ENCODE measurements at places on chromosomes 3 and 15.

DNA sequence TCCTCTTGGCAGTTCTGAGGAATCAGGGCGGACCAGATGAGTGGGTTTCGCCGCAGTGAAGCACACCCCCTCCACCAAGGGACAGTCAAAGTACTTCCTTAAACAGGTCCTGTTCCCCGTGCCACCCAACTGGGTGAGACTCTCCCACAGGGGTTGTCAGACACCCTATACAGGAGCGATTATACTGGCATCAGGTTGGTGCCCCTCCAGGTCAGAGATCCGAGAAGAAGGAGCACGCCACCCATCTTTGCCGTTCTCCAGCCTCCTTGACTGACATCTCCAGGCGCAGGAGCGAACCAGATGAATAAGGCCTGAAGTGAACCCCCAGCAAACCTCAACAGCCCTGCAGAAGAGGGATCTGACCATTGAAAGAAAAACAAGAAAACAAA, 108.1 kb upstream of the ZBTB20 start:
- DNase-seq, result no peak

DNA sequence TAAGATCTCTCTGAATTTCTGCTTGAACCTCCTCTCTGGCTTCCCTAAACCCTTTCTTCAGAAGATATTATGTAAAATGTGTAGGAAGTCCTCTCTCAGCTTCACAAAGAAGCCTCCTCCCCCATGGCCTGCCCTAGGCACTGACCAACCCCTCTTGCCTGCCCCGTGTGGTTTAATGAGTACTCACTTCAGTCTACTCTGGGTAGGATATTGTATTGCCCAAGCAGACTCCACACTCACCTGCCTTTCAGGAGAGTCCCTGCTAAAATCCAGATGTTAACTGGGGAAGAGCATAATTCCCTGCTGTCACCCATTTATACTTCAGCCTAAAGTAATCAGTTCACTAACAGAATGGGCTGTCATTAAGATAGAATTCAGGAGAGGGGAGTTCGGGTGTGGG, 2.6 kb upstream of the AGBL1 start:
- no peak for DNase-seq

DNA sequence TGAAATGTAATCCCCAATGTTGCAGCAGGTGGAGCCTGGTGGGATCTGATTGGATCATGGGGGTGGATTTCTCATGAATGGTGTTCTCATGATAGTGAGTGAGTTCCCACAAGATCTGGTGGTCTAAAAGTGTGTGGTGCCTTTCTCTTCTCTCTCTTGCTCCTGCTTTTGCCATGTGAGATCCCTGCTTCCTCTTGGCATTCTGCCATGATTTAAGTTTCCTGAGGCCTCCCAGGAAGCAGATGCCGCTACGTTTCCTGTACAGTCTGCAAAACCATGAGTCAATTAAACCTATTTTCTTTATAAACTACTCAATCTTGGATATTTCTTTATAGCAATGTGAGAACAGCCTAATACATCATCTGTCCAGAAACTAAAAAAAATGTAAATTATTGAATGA, 298.3 kb downstream of the MEX3B start:
- no peak for DNase-seq

GRCh38 chr15:73826711-73827251, 46.6 kb upstream of the TBC1D21 start:
- no peak for DNase-seq

DNA sequence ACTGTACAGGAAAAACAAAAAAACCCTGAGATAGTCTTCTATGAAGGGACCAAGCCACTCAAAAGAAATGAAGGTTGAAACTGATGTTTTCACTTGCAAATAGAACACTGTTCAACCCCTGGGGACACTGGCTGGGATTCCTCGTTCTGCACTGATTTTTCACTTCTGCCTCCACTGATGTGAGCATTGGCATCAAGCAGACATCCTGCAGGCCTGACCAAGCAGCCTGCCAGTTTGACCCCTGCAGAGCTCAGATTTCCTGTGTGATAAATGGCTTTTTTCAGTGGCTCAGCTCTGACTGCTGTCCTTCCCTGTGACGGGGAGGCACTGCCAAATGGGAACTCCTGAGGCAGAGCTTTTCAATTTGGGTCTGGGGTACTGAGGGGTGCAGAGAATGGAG, 50.0 kb downstream of the RASGRP1 start:
- peak; percentile 72 for DNase-seq

- DNase-seq, result peak; percentile 67
Observed at GRCh38 chr3:155352900-155353490, 59.5 kb upstream of the STRIT1 start.

DNA sequence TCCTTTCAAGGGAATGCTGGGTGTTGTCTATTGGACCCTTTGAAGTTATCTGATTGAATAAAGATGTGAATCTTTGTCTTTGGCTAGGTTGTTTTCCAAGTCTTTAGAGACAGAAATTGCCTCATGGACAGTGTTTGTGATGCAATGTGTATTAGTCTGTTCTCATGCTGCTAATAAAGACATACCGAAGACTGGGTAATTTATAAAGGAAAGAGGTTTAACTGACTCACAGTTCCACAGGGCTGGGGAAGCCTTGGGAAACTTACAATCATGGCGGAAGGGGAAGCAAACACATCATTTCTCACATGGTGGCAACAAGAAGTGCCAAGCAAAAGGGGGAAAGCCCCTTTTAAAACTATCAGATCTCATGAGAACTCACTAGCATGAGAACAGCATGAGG, 88.8 kb upstream of the PLXND1 start:
- no peak for DNase-seq

DNA sequence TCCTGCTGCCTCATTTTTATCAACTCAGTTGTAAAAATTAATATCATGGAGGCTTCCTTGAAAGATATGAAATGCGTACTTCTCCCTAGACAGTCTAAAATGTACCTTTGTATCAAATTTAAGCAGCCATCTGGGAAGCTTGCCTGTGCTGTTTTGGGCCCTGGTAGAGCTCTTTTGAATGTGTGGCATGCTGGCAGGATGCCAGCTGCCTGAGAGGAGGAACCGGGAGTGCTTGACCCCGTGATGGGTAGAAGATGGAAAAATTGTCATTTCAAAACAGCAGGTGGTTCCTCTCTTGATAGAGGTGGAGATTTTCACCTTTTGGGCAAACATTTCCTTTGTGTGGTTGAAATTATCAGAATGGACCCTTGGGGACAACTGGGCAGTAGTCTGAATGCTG, 245.3 kb downstream of the RPLP1 start:
- DNase-seq, result no peak

DNA sequence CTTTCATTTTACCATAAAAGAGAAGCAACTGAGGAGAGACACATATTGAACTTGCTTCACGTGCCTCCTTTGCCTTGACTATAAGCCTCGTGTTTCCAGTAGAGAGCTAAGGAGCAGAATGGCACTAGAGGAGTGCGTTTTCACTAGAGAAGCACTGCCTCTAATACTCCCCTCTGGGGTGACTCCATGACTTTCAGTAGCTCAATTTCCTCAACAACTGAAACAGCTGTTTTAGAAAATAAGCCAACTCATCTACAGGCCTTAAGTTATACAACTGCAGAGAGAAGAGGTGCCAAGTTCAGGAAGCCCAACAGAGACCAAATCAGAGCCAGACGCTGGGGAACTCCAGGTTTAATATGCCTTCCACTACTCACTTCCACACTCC, 1.9 kb downstream of the UBP1 start:
- DNase-seq, result peak; percentile 47

DNA sequence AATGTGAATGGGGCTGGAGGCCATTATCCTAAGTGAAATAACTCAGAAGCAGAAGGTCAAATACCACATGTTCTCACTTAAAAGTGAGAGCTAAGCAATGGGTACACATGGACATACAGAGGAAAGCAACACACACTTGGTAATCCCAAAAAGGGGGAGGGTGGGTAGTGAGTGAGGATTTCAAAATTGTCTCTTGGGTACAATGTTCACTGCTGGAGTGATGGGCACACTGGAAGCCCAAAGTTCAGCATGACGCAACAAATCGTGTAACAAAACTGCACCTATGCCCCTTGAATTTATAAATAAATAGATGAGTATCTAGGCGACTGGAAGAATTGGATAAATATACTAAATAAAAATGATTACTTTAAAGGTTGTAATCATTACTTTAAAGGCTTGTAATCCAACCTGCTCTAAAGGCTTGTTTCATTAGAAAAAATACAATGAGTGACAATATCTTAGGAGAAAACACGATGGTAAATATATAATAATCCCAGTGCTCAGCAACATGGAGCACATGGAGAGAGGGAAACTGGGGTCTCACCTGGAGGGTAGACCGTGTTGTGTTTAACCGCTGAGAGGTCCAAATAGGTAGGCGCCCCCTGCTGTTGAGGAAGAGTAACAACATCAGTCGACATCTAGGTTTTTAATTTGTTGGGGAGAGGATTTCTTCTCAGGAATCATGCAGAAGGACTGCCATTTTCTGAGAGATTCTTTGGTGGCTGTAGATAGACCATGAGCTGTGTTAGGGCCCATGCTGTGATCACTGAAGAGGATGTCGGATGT, 78.5 kb upstream of the ROBO1 start:
- peak; percentile 4 for DNase-seq

GRCh38 chr3:99666201-99666600, 27.8 kb downstream of the COL8A1 start:
- no peak for DNase-seq

GRCh38 chr3:25025236-25025635, 402.8 kb upstream of the RARB start:
- no peak for DNase-seq

- DNase-seq, result no peak
Observed at GRCh38 chr3:27880969-27881892, 159.1 kb upstream of the EOMES start.

GRCh38 chr3:13069495-13069894, 3.7 kb downstream of the IQSEC1 start:
- peak; percentile 85 for DNase-seq

- no peak for DNase-seq
Observed at GRCh38 chr15:37820380-37821128, 113.9 kb upstream of the TMCO5A start.

Data from OCI-LY7 (cell line).